ENCODE measurements at places on chromosomes 1 and 21. TPM values are rescaled to one million over a fixed set of nuclear protein-coding genes. Genes with fewer than 3 reads are reported as not detected.

Gene GPR52
- 0.84 TPM for total RNA-seq

Gene ANGPTL1
- not detected for total RNA-seq

Gene AMIGO1
- total RNA-seq: 4.5 TPM

Gene RHEX
- not detected for total RNA-seq

Gene RPTN
- not detected for total RNA-seq

Gene MMP23B
- 4.2 TPM for total RNA-seq

- DNase-seq: no peak
These were observed 1.7 kb downstream of the ARID1A start for GRCh38 chr1:26697431-26697977.

DNA sequence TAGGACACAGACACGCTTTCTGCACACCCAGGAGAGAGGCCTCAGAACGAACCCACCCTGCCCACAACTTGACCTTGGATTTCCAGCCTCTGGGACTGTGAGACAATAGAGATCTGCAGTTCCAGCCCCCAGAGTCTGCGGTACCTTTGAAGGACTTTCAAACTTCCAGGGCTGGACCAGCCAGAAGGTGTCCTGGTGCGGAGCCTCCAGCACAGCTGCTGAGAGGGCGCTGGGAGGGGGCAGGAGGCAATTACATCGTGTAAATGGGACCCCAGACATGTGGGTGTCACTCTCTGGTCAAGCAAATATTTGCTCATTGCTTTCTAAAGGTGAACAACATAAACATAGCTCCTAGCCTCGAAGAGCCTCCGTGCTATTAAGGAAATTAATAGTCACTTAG lies 58.7 kb upstream of the ACTRT2 start:
- no peak for DNase-seq

- no peak for DNase-seq
These were observed 27.5 kb downstream of the KCNC4 start for GRCh38 chr1:110237386-110238152.

DNA sequence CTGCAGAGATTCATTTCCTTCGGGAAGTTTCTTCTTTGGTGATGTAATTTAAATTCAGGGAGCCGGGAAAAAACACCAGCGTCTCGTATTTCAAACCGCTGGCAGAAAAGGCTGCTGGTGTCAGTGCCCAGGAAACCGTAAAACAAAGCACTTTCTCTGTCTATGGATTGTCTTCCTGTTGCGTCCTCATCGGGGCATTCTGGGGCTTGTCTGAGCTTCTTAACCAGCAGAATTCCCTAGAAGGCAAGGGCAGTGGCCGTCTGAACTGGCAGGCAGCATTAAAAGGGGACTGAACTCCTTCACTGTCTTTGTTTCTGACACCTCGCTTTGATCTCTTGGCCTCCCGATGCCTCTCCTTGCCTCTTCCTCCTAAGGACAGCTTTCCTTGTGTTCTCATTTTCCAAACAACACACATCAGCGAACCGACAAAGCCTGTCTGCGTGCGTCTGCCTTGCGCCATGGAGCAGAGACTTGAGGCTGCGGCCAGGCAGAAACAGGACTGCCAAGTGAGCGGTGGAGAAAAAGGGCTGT lies 391.6 kb upstream of the VAMP3 start:
- DNase-seq: peak; percentile 80

- DNase-seq: peak; percentile 21
These were observed 304 bp upstream of the GNG12 start for GRCh38 chr1:67833602-67833940.

GRCh38 chr1:166410083-166410385 lies 243.2 kb upstream of the FAM78B start:
- no peak for DNase-seq

DNA sequence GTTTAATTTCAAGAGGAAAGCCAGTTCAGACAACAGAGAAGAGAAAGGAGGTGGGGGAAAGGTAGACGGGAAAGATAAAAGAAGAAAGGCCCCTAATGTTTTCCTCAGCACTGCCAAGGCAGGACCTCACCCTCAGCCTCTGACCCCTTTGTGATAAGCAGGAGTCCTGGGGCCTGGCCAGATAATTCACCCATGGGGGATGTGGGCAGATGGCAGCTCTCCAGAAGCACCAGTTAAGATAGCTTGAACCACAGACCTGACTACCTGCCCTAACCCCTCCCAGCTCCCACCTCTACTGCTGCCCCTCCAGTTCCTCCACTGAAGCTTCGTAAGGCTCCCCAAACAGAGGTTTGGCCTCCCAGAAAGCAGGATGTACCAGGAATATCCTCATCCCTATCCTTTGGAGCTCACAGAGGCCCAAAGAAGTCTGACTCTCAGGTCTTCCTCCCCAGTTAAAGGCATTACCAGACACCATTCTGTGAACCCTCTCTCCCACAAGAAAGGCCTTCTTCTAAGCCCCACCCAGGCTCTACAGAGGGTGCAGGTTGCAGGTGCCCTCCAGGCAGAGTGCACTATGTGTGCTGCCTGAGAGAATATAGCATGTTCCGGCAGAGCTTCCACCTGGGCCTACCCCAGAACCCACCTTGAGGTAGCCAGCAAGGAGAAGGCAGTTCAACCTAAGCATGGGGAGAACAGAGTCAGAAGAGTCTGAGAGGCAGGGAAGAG lies 9.2 kb upstream of the SNAPIN start:
- DNase-seq: no peak

GRCh38 chr1:207959141-207959825 lies 48.4 kb upstream of the CD34 start:
- DNase-seq: peak; percentile 66

GRCh38 chr21:42296501-42296900 lies 18.7 kb downstream of the TFF3 start:
- no peak for DNase-seq

DNA sequence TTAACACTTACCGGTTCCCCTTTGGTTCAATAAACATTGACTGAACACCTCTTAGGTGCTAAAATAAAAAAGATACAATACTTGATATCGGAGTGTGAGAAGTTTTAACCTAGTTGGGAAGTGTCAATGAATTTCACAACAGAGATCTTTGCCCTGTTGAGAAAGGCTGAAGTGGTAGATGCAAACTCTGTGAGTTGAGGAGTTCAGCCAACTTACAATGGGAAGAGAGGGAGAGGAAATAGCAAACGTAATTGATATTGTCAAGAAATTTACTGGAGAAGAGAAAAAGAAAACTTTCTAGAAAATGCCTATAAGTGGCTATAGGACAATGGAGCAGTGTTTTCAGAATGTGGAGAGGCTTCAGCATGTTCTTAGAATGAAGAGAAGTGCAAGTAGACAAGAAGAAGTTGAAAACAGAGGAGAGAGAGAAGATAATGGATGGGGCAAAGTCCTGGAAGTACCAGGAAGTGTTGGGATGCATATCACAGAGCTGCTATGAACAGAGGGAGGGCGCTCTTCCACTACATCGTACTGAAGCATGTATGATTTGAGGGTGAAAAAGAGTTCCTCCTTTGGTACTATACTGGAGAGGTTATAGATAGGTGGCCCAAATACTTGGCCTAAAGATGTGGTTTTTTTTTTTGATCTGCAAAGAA lies 48.9 kb downstream of the MEF2D start:
- no peak for DNase-seq

- no peak for DNase-seq
These were observed 21.3 kb downstream of the ZCCHC17 start for GRCh38 chr1:31318146-31318545.

DNA sequence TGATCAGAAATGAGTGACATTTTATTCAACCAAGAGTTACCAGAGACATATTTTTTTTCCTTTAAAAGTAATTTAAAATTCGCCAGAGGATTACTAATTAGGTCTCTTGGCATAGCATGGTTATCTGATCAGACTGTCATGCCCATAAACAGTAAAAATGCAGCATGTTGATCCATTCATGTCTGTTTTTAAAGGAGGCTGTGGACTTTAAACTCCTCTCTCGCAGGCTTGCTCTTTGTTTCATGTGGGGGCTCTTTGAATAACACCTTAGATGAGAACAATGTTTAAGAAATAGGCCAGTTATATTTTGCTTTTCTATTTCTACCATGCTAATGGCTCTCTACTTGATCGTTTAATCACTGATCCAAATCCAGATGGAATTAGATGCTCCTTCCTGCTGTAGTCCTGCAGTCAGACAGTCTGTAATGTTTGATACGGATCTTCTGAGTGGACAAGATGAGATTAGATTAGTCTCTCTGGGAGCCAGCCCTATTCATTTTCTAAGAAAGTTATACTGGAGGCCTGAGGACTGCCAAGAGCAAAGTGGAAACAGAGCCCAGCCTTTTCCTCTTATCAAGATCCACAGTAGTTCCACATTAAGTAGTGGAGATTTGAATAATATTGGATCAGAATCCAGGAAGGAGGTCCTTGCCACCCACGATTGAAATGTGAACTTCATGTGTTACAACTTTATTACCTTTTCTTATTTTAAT lies 197.4 kb downstream of the HS2ST1 start:
- no peak for DNase-seq

GRCh38 chr1:146051452-146051851 lies 29.9 kb upstream of the HJV start:
- DNase-seq: peak; percentile 56

DNA sequence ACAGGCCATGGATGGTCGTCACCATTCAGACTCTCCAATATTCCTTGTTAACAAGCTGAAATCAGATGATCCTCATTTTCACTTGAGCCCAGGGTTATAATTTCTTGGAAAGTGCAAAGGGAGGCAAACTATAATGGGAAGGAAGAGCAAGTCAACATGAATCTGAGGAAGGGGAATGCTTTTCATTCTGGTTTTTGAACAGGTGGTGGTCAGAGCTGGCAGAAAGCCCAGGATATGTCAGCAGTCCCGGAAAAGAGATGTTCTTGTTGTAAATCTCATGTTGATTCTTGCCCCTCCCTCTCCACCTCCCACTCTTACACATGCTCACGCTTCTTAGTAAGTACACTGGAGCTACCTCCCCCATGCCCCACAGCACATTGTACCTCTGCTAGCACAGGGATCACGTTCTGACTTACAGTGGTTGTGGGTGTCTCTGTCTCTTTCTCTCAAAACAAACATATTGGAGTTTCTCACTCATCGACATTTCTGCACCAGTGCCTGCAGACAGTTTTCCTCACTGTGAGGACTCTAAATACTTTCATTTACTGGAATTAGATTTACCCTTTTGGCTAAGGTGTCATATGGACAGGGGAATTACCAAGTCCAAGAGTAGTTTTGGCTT lies 77.6 kb downstream of the XCL2 start:
- no peak for DNase-seq
